ENCODE measurements at places on chromosomes 3 and 15.

DNA sequence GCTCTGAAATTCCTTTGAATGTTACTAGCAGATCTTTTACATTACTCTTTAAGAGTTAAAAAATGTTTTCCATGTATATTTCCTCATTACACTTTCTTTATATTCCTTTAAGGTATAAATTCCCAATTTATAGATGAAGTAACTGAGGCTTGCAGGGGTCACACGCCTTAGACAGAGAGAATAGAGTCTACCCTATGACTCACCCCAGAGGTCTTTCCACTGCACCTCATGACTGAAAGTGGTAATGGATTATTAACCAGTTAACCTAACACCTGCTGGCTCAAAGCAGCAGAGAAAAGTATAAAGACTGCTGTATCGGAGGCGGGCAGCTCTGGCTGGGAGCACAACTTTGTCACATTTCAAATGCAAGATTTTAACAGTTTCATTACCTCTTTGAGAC is 37.7 kb downstream of the LDHAL6B start:
- no peak for DNase-seq

DNA sequence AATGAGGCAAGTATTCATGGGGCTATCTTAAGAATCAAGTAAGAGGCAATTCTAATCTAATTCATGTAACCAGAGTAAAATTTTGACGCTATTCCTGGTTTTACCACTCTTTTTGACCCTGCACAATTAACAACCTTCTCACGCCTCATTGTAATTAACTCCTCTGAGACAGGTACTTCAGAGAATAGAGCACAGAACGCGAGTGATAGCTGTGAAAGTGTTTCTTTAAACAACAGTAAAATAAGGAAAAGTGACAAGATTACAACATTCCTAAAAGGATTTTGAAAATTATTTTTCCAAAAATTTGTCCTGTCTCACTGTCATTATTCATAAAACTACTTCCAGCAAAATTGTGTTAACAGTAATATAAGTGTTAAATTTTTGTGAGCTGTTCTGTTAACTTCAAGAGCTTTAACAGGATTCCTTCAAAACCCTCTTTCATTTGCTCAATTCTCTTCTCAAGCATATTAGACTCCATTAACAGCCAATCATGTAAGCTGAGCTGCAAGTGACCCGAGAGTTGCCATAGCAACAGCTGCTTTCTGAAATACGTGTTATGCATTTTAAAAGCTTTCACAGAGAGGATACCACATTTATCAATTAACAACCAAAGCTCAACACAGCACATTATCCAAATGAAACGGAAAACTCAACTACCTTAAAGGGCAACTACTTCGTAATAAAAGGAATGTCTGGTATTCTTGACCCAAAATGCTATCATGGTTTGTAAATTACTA is 93.1 kb downstream of the STAG1 start:
- no peak for DNase-seq

DNA sequence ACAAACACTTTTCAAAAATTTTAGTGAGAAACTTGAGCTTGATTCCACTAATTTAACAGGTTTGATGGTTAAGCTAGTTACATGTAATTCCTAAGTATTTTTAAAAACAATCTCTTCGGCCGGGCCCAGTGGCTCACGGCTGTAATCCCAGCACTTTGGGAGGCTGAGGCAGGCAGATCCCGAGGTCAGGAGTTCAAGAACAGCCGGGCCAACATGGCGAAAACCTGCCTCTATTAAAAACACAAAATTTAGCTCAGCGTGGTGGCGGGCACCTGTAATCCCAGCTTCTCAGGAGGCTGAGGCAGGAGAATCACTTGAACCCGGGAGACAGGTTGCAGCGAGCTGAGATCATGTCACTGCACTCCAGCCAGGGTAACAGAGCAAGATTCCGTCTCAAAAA is 25.3 kb downstream of the TRA2B start:
- no peak for DNase-seq

GRCh38 chr15:37032091-37032775 is 68.1 kb downstream of the MEIS2 start:
- DNase-seq, result no peak

- DNase-seq, result no peak
These were observed 379.9 kb upstream of the RBMS3 start for GRCh38 chr3:28901018-28901417.
